ENCODE measurements at places on chromosomes 5 and 9.

- DNase-seq, result no peak
Observed at GRCh38 chr9:101966691-101967090, 228.2 kb upstream of the GRIN3A start.

GRCh38 chr5:134004626-134005416 is at the start of gene VDAC1:
Gene VDAC1 (minus strand): TSS chr5:134004975. CDS start chr5:133993012, 11,963 bp downstream.
- DNase-seq, result peak; percentile 85

DNA sequence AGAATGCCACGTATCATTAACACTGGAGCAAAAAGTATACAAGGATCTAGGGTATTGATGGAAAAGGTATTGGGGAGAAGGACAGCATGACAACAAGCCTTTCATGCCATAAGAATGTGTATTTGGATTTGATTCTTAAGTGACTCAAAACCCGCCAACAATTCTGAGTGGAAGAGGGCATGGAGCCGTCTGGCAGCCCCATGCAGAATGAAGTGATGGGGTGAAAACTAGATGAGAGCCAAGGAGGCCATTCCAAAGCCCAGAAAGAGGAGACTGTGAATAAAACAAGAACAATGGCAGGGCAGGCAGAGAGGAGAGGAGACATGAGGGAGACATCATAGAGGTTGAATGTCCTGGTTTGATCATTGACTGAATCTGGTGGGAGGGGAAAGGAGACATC is 272.3 kb upstream of the WWC1 start:
- DNase-seq, result no peak

GRCh38 chr5:139967353-139967752 is 75.7 kb downstream of the NRG2 start:
- no peak for DNase-seq

- no peak for DNase-seq
Observed at GRCh38 chr5:1005904-1006655, 2.5 kb upstream of the NKD2 start.

GRCh38 chr9:108543251-108543778 is 312.5 kb downstream of the ACTL7B start:
- no peak for DNase-seq

DNA sequence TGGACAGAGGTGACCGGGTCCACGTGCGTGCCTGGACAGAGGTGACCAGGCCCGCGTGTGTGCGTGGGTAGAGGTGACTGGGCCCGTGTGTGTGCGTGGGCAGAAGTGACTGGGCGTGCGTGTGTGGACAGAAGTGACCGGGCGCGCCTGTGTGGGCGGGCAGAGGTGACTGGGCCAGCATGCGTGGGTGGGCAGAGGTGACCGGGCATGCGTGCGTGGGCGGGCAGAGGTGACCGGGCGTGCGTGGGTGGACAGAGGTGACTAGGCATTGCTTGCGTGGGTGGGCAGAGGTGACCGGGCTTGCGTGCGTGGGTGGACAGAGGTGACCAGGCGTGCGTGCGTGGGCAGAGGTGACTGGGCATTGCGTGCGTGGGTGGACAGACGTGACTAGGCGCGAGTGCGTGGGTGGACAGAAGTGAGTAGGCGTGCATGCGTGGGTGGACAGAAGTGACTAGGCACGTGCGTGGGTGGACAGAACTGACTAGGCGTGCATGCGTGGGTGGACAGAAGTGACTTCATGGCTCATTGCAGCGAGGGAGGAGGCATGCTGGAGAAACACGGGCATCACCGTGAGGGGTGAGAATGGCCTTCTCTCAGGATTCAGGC is 254.1 kb upstream of the IRX4 start:
- DNase-seq, result no peak

DNA sequence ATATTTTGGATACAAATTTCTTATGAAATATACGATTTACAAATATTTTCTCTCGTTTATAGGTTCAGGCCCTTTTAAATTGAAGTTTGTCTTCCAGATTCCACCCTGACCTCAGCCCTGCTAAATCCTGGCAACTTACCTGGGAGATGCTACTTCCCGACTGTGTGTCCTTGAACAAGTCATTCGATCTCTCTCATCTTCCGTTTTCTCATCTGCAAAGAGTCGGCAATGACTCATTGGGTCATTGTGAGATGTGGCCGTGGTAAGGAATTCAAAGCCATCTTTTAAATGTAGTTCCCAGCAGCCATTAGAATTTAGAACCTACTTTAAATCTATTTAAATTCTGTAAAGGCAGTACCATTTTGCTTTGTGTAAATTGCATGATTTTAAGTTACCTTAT is 72.5 kb downstream of the LHX2 start:
- DNase-seq, result no peak

GRCh38 chr9:76269789-76270188 is 124.4 kb downstream of the RFK start:
- DNase-seq, result no peak

- peak; percentile 72 for DNase-seq
Observed at GRCh38 chr5:68460147-68460798, 244.7 kb downstream of the PIK3R1 start.

DNA sequence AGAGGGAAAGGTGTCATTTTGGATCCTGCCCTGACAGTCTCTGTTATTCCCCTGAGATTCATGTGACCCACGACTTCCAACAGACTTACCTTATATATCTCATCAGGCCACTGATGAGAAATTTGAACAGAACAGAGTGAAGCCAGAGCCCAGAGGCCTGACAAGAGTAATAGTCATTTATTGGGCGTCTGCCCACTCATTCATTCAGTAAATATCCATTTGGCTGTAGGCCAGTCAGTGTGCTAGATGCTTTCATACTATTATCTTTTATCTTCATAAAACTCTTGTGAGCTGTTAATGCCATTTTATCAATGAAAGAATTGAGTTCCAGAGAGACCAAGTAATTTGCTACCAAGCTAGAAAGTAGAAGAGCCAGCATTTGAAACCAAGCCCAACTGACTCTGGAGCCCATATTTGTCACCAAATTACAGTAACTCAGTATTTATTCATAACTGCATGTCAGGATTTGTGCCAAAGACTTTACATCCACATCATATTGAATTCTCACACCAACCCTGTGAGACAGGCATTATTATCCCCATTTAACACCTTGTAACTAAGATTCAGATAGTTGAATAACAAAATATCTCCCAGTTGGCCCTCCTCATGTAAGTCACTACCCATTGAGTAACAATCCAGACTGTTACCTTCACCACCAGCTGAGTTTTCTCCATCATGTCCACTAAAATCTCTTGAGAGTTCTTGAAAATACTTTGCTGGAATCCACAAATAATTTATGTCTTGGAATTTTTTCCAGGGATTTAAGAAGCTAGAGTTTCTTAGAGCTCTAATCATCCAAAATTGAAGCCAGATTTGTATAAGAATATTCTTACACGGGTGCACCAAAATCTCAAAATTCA is 2.5 kb downstream of the PTPDC1 start:
- DNase-seq, result no peak

- peak; percentile 46 for DNase-seq
Observed at GRCh38 chr5:1004461-1005248, 3.9 kb upstream of the NKD2 start.

- no peak for DNase-seq
Observed at GRCh38 chr5:14457476-14457875, 124.1 kb upstream of the OTULINL start.
